Activated gamma-delta T cell treated with Interleukin-2 at 50 U/mL for 16 hours (primary cell): ENCODE measurements at places on chromosomes 2 and 18.
A peak's percentile ranks its signal among the peaks of the same experiment; 100 is the strongest.

- DNase-seq: no peak
Observed at GRCh38 chr2:233371641-233372040, 17.3 kb downstream of the DGKD start.

DNA sequence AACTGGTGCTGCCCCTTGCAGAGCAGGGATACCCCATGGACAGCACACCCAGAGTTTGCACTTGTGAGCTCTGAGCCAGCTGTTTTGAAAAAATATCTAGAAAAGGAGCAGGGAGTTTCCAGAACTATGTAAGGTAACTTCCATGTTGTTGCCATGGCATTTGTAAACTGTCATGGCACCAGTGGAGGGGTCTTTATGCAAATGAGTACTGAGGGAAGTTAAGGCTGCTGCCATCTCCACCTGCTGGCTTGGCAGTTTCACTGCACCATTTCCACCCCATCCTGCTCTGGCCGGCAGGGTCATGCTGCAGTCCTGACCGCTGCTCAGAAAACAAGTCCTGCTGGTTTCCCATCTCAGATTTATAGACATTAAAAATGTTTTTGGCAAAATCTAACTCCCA is 52.3 kb upstream of the SNTG2 start:
- DNase-seq: no peak

DNA sequence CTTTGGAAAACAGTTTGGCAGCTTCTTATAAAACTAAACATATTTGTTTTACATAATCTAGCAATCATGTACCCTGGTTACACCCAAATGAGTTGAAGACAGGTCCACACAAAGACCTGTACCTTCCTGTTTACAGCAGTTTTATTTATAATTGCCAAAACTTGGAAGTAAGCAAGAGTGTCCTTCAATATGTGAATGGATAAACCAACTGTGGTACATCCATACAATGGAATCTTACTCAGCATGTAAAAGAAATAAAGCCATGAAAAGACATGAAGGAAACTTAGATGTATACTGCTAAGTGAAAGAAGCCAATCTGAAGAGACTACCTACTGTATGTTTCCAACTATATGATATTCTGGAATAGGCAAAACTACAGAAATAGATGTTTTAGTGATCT is 23.7 kb downstream of the ORC4 start:
- DNase-seq: no peak

DNA sequence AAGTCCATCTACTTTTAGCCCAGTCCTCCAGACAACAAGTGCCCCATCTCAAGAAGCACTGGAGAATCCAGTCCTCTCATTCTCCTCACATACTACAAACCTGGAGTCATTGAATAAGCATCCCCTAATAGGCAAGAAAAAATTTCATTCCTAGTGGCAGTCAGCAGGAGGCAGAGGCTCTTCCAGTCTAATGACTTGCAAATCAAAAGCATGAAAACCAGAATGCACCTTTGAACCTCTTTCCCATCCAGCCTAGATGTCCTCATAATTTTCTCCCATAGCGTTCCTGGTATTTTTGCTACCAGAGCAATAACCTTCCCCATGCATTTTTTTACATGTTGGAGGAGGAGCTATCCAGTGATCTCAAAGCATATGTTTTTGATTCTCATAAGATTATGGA is 252.6 kb downstream of the TTC32 start:
- no peak for DNase-seq

GRCh38 chr2:241051578-241052487 is 50.3 kb downstream of the MTERF4 start:
- no peak for DNase-seq

DNA sequence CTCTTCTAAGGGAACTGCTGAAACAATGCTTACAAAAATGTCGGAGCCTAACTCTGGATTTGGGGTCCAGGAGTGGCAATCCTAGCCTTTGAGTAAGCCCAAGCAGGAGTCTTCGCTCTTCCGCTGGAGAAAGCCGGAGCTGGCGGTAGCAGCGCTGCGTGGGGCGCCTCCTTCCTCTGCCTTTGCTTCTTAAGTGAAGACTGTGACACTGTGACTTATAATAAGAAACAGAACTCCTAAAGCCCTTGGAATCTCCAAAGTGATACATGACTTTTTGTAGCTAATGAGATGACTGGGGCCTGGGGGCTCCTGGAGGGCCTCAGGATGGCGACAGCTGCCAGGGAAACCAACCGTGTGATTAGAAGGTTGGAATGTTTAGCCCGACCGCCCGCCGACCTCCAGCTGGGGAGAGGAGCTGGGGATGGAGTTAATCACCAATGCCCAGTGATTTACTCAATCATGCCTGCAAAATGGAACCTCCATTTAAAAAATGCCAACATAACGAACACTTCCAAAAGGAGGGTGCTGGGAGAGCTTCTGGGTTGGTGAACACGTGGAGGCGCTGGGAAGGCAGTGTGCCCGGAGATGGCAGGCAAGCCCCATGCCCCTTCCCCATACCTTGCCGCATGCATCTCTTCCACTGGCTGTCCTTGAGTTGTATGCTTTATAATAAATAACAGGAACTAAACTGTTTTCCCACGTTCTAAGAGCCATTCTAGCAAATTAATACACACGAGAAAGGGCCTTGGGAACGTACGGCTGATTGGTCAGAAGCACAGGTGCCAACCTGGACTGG is 29.0 kb upstream of the MAL start:
- DNase-seq: no peak

DNA sequence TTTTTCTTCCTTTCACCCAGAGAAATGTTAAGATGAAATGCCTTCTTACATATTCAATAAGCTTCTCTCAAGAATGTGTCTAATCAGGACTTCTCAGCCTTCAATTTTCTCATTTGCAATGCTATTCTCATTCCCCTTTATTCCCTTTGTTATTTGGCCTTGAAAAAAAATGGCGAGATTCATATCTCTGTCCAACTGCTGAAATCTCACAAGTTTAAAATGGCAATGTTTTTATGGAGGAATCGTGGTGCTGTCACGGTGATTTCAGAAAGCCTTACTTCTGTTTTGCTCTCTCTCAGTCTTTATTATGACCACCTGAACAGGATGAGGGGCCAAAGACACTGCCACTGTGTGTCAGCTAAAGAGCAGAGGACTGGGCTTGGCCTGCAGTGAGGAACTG is 928.5 kb downstream of the DCC start:
- DNase-seq: no peak

DNA sequence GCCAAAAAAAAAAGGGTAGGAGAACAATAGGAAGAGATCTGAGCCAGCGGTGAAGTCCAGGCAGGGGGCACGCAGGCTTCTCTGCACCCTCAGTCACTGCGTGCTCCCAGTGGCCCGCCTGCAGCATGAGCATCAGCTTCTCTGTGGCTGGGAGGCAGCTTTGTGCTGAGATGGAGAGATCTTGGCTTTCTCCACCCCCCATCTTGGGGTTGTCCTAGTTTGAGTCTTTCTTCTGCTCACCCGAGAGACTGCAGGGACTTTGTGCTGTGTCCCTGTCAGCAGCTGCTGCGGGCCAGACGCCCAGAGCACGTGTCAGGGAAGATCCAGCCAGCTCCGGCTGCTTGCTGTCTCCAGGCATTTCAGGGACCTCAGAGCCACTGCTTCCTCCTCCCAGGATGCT is 20.3 kb downstream of the TRAPPC12 start:
- no peak for DNase-seq

- DNase-seq: no peak
Observed at GRCh38 chr2:113898081-113898480, 8.2 kb downstream of the ACTR3 start.

GRCh38 chr2:135257383-135258090 is 205.4 kb downstream of the RAB3GAP1 start:
- no peak for DNase-seq

DNA sequence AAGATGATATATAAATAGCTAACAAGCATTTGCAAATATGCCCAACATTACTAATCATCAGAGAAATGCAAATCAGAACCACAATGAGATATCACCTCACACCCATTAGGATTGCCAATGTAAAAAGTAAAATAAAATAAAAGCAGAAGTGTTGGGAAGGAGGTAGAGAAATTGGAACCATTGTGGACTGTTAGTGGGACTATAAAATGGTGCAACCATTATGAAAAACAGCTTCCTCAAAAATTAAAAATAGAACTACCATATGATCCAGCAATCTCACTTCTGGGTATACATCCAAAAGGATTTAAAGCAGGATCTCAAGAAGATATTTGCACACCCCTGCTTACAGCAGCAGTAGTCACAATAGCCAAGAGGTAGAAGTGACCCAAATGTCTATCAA is 99.8 kb upstream of the DAPL1 start:
- no peak for DNase-seq

- DNase-seq: no peak
Observed at GRCh38 chr18:35029770-35030169, 11.4 kb upstream of the MAPRE2 start.

GRCh38 chr18:31660763-31661162 is 23.6 kb downstream of the B4GALT6 start:
- DNase-seq: no peak

DNA sequence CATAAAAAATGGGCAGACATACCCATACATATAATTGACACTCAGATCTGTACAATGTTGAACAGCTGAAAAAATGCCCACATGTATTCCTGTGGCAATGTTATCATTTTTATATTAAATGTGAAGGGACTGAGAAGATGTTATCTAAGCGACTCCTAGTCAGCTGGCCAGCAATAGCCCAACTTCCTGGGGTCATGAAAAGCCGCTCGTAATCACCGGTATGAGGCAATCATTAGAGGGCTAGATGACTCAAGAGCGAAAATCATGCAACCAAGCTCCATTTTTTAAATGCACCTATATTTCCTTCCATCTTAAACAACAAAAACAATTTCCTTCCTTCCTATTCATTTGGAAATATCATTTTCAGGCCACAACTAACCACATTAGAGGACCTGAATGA is 274.6 kb upstream of the CCDC68 start:
- no peak for DNase-seq

DNA sequence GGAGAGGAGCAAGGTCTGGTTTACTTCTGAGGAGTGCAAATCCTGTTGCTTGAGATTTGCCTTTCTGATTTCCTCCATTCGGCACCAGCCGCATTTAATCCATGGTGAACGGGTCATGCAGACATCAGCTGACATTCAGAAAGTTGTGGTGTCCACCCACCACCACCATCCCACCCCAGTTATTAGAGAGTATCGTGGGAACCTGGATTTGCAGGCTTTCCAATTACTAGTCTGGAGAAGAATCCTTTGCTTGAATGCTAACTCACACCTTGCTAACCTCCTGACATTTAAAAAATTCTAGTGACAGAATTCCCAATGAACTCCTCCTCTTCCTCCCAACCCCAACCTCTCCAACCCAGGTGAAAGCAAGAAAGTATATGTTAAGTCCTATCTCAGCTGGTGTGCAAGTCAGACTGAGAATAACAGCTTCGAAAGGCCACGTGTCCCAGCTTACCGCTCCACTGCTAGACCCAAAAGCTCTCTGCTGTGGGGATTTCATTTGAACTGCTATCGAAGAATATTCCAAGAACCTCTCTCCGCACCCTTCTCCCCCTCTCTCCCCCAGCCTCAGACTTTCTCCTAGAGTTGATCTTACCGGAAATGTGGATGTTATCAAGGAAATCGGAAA is 17.7 kb downstream of the BCL11A start:
- no peak for DNase-seq

- no peak for DNase-seq
Observed at GRCh38 chr2:207787017-207787416, 17.3 kb upstream of the FZD5 start.

GRCh38 chr2:96359310-96359709 is 23.7 kb downstream of the NCAPH start:
- DNase-seq: peak; percentile 54

- DNase-seq: no peak
Observed at GRCh38 chr2:17791121-17791816, 25.0 kb upstream of the MSGN1 start.

DNA sequence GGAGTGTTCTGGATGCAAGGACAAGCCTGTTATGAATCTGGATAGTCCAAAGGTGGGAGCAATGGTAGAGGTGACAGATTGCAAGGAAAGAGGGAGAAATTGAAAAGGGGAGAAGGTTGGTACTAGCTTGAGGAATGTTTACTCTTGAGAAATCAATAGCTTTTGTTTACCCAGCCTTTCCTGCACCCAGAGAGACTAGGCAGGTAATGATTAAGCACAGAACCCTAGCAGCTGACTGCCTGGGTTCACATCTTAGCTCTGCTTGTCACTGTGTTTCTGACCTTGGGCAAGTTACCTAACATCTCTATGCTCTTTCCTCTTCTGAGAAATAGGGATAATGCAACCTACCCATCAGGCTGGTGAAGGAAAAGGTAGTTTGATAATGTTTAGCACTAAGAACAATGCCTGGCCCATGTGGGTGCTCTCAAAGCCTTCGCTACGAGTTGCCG is 178.6 kb downstream of the MGAT5 start:
- DNase-seq: no peak

GRCh38 chr18:56314396-56314795 is 324.0 kb downstream of the TXNL1 start:
- DNase-seq: no peak

DNA sequence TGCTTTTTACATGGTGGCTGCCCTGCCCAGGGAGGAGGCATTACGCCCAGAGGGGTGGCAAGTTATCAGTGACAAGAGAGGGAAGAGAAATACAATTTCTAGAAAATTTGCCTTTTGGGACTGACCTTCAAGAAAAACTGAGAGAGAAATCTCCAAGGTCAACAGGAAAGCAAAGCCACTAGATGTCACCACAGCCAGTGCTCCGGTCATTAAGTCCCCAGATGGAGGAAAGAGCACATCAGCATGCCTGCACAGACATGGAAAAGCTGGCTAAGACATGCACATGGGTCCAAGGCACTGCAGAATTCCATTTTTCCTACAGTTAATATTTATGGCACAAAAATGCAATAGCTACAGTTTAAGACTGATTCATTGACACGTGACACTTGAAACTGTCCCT is 21.0 kb downstream of the FHL2 start:
- DNase-seq: no peak

DNA sequence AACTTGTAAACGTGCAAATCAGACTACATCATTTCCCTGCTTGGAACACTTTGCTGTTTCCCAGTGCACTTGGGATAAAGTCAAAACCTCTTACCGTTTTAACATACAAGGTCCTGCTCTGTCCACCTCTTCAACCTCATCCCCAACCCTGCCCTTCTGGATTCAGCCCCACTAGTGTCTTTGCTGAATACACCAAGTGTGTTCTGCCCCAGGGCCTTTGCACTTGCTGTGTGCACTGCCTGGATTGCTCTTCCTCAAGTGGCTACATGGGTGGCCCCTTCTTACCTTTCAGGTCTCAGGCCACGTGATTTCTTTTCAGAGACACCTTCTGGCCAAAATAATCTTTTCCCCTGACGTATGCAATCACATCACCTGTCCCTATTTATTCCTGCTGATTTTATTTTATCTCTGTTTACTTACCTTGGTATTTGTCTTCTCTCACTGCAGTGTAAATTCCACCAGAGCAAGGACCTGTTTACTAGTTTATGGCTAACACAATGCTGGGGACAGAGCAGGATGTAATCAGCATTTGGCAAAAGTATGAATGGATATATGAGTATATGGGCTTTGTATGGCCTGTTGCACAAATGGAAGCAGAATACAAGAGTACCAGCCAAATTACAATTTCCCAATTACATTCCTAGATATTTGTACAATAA is 63.9 kb downstream of the MAPK4 start:
- DNase-seq: no peak

GRCh38 chr2:89825034-89825433 is 1133.6 kb downstream of the RPIA start:
- DNase-seq: no peak
